ENCODE measurements at places on chromosomes 5 and 9.

DNA sequence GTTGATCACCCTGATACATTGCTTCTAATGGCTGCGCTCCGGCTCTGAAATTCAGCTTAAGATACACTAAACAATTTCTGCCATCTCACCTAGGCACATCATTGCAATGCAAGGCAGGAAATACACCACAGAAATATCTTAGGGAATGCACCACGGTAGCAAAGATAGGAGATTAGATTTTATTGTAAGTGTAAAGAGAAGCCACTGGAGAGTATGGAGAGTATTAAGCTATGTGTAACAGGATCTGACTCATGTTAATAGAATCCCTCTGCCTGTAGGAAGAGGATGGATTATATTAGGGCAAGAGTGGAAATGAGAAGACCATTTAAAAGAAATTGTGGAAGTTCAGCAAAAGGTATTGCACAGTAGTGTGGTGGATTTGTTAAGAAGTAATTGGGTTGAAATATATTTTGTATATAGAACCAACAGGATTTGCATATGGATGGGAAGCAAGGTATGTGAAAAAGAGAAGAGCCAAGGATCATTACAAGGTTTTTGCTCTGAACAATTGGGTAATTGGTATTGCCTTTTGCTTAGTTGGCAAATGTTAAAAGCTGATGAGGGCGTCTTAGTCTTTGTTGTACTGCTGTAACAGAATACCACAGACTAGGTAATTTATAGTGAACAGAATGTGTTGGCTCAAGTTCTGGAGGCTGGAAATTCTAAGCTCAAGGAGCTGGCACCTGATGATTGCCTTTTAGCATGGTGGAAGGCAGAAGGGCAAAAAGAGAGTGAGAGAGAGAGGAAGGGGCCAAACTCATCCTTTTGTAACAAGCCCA is 636.1 kb downstream of the PSAT1 start:
- no peak for DNase-seq

DNA sequence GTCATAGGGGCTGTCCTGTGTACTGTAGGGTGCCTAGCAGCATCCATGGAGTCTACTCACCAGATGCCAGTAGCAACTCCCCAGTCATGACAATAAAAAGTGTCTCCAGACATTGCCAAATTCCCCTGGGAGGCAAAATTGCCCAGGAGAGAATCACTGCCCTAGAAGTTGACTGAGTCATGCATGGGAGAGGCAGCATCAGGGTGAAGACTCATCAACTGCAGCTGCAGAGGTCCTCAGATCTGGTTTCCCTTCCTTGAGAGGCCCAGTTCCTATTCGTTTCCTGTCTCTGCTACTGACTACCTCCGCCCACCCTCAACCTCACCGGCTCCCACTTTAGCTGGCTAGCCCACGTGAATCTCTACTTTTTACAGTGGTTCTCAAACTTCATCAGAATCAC is 88.6 kb upstream of the AGXT2 start:
- no peak for DNase-seq

DNA sequence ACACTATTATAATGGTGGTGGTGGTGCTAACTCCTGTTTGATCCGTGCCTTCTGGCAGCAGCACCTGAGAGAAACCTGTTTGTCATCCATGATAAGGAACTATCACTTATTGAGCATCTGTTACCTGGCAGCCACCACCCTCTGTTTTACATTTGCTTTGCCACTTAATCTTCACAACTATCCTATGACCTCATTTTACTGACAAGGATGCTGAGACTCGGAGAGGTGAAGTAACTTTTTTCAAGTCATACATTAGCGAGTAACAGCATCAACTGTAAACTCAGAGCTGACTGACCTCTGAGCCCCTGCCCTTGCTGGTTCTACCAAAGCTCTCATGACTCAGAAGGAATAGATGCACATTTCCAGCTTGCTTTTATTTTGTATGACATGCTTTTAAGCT is 81.1 kb downstream of the EGFLAM start:
- DNase-seq = no peak

- DNase-seq = peak; percentile 6
Observed at GRCh38 chr5:64979531-64979930, 210.8 kb downstream of the CWC27 start.

GRCh38 chr5:167629634-167630033 is 661.8 kb upstream of the WWC1 start:
- DNase-seq = no peak

DNA sequence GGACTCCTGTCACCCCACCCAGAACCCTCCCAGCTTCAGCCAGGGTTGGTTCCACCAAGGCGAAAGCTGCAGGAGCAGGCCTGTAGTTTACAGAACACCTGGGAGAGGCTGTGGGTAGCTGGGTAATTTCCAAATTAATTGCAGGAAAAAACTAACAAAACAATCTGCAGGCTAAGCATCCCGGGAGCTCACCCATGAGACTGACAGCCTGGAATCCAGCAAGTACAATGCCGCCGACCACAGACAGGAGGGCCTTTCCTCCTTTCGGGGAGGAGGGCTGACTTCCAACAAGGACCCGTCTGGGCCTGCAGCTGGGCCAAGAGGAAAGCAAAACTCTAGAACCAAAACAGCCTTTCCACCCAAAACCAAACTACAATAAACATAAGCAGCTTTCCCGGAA is 10.3 kb downstream of the FOXE1 start:
- DNase-seq = no peak

- no peak for DNase-seq
Observed at GRCh38 chr5:169808118-169808581, 171.1 kb downstream of the DOCK2 start.

DNA sequence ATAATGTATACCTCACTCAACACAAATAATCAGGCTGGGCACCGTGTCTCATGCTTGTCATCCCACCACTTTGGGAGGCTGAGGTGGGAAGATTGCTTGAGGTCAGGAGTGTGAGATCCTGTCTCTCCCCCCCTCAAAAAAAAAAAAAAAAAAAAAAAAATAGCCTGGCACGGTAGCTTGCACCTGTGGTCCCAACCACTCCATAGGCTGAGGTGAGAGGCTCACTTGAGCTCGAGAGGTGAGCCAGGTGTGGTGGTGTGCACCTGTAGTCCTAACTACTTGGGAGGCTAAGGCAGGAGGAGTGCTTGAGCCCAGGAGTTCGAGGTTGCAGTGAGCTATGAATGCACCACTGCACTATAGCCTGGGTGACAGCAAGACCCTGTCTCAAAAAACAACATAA is 9.6 kb upstream of the ETF1 start:
- DNase-seq = no peak

GRCh38 chr5:149260761-149261160 is 10.9 kb upstream of the AFAP1L1 start:
- no peak for DNase-seq

DNA sequence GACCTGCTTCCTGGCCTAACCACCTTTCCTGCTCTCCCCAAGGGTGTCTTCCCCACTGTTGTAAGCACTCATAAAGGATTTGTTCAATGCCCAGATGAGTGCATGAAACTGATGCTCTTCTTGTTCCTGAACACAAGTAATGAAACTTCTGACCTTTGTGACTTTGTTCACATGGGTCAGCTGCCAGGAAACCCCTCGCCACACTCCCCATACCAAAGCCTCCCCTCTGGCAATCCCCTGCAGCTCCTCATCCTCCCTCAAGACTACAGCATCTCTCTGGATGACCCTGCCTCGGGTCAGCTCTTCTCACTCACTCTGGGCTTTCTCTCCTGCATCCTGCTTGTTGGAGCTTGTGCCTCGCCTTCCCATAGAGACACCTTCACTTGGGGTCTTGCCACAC is 72.2 kb upstream of the SPTLC1 start:
- no peak for DNase-seq

GRCh38 chr9:4287386-4287785 is 12.5 kb downstream of the GLIS3 start:
- DNase-seq = no peak

DNA sequence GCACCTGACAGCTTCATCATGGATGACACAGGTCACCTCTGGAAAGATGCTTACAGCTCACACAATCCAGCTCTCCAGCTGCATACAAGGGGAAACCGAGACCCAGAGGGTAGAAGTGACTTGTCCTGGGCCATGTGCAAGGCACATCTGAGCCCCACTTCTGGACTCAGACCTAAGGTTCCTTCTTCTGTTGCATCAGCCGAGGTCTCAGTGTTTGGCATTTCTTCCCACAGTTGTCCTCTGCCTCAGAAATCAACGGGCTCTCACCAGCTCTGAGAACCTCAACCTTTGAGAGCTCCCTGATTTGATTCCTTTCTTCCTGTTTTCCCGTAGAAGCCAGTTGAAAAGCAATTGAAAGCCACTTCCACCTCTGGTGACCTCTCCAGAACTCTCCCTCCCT is 38.7 kb upstream of the COL15A1 start:
- DNase-seq = no peak

GRCh38 chr5:155676967-155677366 is 650.0 kb upstream of the SGCD start:
- no peak for DNase-seq

DNA sequence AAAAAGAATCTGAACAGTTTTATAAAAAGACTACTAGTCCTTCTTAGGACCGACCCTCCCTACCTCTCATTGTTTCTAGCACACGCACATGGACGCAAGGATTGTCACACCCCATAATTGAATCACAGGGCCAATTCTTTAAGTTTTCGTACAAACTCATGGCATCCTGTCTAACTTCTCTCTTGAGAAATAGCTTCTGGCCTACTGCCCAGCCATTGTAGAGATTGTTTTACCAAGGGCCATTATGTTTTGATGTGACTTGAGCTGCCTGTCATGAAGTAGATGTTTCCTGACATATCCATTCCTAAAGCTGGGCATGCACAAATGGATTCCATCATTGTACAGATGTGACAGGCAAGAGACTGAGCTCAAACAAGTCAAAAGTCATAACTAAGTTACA is 1672.1 kb upstream of the C9orf72 start:
- peak; percentile 5 for DNase-seq

DNA sequence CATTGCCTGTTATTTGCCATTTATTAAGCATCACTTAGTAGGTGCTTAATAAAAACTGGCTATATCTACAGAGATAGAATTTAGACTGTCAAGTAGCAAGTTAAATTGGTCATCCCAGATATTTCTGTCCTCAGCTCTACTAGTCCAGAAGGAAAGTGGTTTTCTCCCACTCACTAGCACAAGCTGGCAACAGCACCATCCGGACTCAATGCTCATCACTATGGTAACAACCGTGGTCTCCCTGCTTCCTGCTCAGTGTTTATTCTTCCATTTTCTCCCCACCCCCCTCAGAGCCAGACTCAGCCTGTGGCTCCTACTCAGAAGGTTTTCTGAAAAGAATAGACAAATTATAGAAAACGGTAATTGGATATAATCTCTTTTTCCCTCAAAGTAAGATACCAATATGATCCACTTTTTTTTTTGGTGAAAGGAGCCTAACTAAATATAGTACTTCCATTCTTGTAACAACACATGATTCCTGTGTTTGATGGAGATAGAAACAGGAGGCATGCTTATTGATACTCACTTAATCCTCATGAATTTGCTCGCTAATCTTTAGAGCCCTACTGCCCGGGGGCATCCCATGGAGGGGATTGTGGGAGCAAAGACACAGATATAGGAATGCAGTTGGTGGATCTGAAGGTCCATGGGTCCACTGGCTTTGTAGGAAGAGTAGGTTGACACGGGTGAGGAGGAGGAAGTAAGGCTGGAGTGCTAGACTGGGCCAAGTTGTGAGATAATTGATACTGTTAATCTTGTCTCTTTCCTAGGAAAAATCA is 191.4 kb downstream of the MAN2A1 start:
- no peak for DNase-seq

DNA sequence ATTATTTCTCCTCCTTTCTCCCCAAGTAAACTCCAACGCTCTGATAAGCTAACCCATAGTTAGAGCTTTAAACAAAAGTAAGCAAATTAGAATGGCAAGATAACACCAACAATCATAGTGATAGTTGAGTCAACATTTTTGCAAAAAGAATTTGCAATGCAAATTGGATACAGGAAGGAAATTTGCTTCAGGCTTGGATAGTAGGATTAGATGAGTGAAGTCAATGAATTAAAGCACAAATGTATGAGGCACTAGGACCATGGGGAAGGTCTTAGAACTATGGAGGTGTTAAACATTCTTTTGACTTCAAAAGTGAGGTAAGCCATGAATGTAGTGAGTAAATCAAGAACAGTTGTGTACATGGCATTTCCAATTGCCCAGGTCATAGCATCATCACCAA is 289.8 kb upstream of the GRAMD2B start:
- DNase-seq = no peak

DNA sequence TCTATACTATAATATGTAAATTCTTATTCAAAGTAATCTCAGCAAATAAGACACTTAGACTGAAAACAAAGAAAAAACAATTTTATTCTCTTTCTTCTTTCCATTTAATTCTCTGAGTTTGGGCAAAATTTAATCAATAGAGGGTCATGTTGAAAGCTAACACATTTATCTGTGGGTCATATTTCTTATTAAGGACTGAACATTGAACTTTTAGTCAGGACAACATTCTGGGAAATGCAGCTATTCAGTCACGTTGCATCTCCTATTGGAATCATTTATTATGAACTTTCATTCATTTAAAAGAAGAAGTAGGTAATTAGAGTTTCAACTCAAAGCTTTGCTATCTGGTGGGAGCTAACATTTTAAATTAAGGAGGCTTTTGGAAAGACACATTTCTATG is 372.5 kb downstream of the MAN2A1 start:
- no peak for DNase-seq

DNA sequence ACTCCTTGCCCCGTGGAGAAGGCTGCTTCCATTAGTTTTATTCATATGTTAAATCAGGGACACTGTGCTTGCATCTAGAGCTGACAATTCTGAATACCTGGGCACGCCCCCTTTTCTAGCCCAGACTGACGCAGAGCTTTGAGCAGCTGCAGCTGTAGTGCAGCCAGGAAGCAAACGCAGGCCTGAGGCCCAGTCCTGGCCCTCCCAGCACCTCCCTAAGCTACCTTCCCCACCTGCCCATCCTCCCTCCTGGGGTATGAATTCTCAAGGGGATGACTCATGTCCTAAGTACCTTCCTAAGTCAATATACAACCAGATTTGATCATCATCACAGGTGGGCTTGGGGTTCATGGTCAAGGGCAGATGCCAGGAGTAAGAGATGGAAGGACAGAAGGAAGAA is 3.5 kb downstream of the PHF19 start:
- no peak for DNase-seq

GRCh38 chr9:121581786-121582600 is 69.4 kb upstream of the DAB2IP start:
- peak; percentile 43 for DNase-seq

DNA sequence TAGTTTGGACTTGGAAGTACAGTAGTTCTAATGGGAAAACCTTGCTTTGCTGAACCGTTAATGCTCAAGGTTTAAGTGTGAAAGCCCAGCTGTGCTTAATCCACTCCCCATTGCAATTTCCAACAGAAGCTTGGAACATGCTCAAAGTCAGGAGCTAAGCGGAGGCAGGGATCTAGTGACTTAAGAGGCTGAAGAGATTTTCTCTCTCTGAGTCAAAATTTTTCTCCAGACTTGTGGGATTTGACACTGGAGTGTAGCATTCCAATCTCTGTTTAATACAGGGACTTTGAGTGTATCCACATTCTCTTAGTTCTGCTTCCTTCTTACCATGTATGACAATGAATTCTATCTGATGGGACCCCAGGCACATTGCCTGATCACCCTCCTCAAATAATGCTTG is 471.8 kb downstream of the KIF4B start:
- peak; percentile 65 for DNase-seq

GRCh38 chr5:150082374-150082773 is 4.0 kb downstream of the CSF1R start:
- DNase-seq = no peak

- no peak for DNase-seq
Observed at GRCh38 chr5:6554812-6555211, 78.0 kb downstream of the NSUN2 start.

GRCh38 chr9:110605565-110605964 is 26.0 kb upstream of the SVEP1 start:
- peak; percentile 63 for DNase-seq

Measured in muscle of leg (tissue), 16 donors.